ENCODE measurements at places on chromosomes 7 and 10. TPM values are rescaled to one million over a fixed set of nuclear protein-coding genes. Genes with fewer than 3 reads are reported as not detected.

DNA sequence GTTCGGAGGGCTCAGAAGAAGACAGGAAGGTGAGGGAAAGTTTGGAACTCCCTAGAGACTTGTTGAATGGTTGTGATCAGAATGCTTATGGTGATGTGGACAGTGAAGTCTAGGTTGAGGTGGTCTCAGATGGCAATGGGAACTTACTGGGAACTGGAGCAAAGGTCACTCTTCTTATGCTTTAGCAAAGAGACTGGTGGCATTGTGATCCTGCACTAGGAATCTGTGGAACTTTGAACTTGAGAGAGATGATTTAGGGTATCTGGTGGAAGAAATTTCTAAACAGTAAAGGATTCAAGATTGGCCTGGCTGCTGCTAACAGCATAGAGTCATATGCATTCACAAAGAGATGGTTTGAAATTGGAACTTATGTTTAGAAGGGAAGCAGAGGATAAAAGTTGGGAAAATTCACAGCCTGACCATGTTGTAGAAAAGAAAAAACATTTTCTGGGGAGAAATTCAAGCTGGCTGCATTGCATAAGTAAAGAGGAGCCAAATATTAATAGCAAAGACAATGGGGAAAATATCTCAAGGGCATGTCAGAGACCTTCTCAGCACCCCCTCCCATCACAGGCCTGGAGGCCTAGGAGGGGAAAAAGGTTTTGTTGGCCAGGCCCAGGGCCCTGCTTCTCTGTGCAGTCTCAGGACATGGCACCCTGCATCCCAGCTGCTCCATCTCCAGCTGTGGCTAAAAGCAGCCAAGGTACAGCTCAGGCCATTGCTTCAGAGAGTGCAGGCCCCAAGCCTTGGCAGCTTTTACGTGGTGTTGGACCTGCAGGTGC lies 26.0 kb upstream of the ARHGAP12 start:
- no peaks in the 10 kb centered on the region for H3K27me3 ChIP-seq
- H3K27ac ChIP-seq: no peak overlapping the region
- no peaks in the 10 kb centered on the region for H3K36me3 ChIP-seq
- no peaks in the 10 kb centered on the region for H3K4me1 ChIP-seq
- DNase-seq: no peak
- H3K4me3 ChIP-seq: no peak overlapping the region

GRCh38 chr7:123687727-123688126 lies 32.1 kb downstream of the LMOD2 start:
- H3K4me1 ChIP-seq: peaks cover 13% of the 10 kb centered on the region
- H3K27ac ChIP-seq: peak overlapping the region; percentile 89
- DNase-seq: no peak
- H3K36me3 ChIP-seq: peaks cover 16% of the 10 kb centered on the region
- no peak overlapping the region for H3K4me3 ChIP-seq

DNA sequence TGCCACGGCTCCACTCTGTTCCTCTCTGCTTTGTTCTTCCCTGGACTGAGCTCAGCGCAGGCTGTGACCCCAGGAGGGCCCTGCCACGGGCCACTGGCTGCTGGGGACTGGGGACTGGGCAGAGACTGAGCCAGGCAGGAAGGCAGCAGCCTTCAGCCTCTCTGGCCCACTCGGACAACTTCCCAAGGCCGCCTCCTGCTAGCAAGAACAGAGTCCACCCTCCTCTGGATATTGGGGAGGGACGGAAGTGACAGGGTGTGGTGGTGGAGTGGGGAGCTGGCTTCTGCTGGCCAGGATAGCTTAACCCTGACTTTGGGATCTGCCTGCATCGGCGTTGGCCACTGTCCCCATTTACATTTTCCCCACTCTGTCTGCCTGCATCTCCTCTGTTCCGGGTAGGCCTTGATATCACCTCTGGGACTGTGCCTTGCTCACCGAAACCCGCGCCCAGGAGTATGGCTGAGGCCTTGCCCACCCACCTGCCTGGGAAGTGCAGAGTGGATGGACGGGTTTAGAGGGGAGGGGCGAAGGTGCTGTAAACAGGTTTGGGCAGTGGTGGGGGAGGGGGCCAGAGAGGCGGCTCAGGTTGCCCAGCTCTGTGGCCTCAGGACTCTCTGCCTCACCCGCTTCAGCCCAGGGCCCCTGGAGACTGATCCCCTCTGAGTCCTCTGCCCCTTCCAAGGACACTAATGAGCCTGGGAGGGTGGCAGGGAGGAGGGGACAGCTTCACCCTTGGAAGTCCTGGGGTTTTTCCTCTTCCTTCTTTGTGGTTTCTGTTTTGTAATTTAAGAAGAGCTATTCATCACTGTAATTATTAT lies 1.2 kb downstream of the CLDN4 start:
- H3K27ac ChIP-seq: no peak overlapping the region
- H3K27me3 ChIP-seq: no peaks in the 10 kb centered on the region
- H3K4me1 ChIP-seq: peaks cover 24% of the 10 kb centered on the region
- no peaks in the 10 kb centered on the region for H3K36me3 ChIP-seq
- H3K4me3 ChIP-seq: no peak overlapping the region

DNA sequence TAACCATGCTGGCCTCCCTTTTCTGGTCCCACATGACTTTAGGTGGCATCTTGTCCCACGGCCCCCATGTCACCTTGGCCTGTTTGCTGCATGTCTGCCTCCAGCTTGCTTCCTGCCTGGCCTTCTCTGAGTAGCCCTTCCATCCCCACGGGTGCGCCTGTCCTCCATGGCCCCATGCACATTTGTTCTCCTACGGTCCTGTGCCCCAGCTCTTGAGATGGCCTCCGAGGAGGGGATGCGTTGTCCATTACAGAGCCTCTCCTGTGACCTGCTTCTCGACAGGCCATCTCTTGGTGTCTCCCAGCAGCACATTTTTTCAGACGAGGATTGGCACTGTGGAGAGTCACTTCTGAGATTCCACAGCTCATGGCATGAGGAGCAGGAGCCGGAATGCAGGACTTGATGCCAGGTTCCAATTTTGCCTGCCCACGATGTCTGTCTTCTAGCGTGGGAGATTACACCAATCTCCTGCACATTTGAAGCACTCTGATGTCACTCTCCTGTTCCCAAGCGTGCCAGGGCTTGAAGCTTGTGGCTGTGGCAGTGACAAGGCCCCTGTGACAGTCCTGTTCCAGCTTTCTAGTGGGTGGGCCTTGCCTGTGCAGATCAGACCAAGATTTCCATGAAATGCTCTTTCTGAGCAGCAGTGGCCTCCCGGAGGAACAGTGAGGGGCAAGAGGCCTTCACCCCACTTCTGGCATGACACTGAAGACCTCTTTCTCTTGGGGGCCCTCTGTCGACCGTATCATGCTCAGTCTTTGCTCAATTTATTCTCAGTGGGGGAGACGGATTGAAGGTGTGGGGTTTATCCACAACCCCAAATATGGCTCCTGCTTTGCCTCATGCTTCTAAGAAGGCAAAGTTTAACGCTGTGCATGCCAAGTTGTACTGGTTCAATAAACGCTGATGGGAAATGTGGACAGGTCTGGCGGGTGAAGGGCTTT lies 13.4 kb downstream of the WDFY4 start:
- no peaks in the 10 kb centered on the region for H3K36me3 ChIP-seq
- H3K4me1 ChIP-seq: peaks cover 4% of the 10 kb centered on the region
- H3K27me3 ChIP-seq: peaks cover 57% of the 10 kb centered on the region
- DNase-seq: no peak
- no peak overlapping the region for H3K27ac ChIP-seq

- DNase-seq: no peak
- no peaks in the 10 kb centered on the region for H3K27me3 ChIP-seq
- peaks cover 5% of the 10 kb centered on the region for H3K4me1 ChIP-seq
Observed at GRCh38 chr7:107387128-107387527, 82.7 kb upstream of the GPR22 start.

- DNase-seq: no peak
- H3K4me3 ChIP-seq: peak overlapping the region; percentile 69
- H3K27me3 ChIP-seq: peaks cover 79% of the 10 kb centered on the region
- H3K36me3 ChIP-seq: peaks cover 4% of the 10 kb centered on the region
- peaks cover 26% of the 10 kb centered on the region for H3K4me1 ChIP-seq
- H3K27ac ChIP-seq: peak overlapping the region; percentile 67
Observed at GRCh38 chr10:123134915-123135414, 805 bp upstream of the HMX3 start.

GRCh38 chr10:101512738-101513137 lies 75.3 kb downstream of the POLL start:
- H3K4me1 ChIP-seq: peaks cover 5% of the 10 kb centered on the region
- DNase-seq: no peak
- peaks cover 5% of the 10 kb centered on the region for H3K36me3 ChIP-seq
- H3K27ac ChIP-seq: no peak overlapping the region
- H3K4me3 ChIP-seq: no peak overlapping the region

DNA sequence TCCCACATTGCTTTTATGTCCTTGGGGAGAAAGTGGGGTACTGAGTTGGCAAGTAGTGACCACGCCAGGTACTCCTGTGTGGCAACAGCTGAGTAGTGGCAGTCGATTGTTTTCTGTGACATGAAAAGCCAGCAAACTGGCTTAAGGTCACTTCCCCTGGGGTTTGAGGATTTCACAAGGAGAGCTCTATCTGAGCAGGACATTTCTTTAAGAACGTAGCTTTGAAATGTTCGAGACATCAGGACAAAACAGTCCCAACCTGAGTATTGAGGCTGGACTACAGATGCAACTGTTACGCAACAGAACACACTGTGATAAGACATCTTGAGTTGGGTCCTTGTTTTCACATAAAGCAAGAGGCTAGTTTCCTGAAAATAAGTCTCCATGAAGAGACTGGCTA lies 146.7 kb upstream of the KLF14 start:
- peaks cover 43% of the 10 kb centered on the region for H3K4me1 ChIP-seq
- no peaks in the 10 kb centered on the region for H3K27me3 ChIP-seq
- peak overlapping the region; percentile 97 for H3K27ac ChIP-seq
- H3K36me3 ChIP-seq: peaks cover 14% of the 10 kb centered on the region
- DNase-seq: no peak
- peak overlapping the region; percentile 39 for H3K4me3 ChIP-seq

- no peak for DNase-seq
- H3K4me3 ChIP-seq: no peak overlapping the region
- H3K27ac ChIP-seq: no peak overlapping the region
- peaks cover 84% of the 10 kb centered on the region for H3K27me3 ChIP-seq
Observed at GRCh38 chr10:99548041-99548530, 15.3 kb downstream of the NKX2-3 start.

DNA sequence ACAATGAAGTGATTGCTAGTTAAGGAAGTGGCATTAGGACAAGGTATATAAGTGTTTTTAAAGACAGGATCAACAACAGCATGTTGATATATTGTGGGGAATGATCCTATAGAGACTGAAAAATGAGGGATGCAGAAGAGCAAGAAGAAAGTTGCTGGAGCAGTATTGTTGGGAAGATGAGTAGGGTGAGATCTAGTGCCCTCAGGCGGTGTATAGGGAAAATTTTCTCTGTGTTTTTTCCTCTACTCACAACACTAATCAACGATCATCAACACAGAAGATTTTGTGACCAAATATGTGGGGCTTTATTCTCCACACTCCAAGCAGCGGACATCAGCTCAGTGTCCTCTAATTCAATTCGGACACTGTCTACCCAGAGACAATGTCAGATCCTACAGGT lies 9.6 kb upstream of the PTTG1IP2 start:
- no peak overlapping the region for H3K4me3 ChIP-seq
- DNase-seq: no peak
- peaks cover 23% of the 10 kb centered on the region for H3K27me3 ChIP-seq

- H3K36me3 ChIP-seq: peaks cover 2% of the 10 kb centered on the region
- H3K27me3 ChIP-seq: no peaks in the 10 kb centered on the region
- peaks cover 4% of the 10 kb centered on the region for H3K4me1 ChIP-seq
- DNase-seq: no peak
Observed at GRCh38 chr10:129501652-129502436, 34.8 kb downstream of the MGMT start.

GRCh38 chr7:134613623-134614347 lies 32.9 kb upstream of the BPGM start:
- no peak overlapping the region for H3K27ac ChIP-seq
- DNase-seq: no peak
- H3K4me1 ChIP-seq: peaks cover 8% of the 10 kb centered on the region
- no peak overlapping the region for H3K4me3 ChIP-seq
- peaks cover 2% of the 10 kb centered on the region for H3K36me3 ChIP-seq

- no peak overlapping the region for H3K27ac ChIP-seq
- H3K36me3 ChIP-seq: peaks cover 12% of the 10 kb centered on the region
- peaks cover 14% of the 10 kb centered on the region for H3K4me1 ChIP-seq
- no peak overlapping the region for H3K4me3 ChIP-seq
Observed at GRCh38 chr10:70845256-70845655, 29.5 kb downstream of the SGPL1 start.

GRCh38 chr7:138030679-138031351 lies 28.9 kb upstream of the CREB3L2 start:
- no peaks in the 10 kb centered on the region for H3K4me1 ChIP-seq
- H3K4me3 ChIP-seq: no peak overlapping the region
- no peak overlapping the region for H3K27ac ChIP-seq
- no peaks in the 10 kb centered on the region for H3K36me3 ChIP-seq
- peaks cover 22% of the 10 kb centered on the region for H3K27me3 ChIP-seq
- DNase-seq: no peak

DNA sequence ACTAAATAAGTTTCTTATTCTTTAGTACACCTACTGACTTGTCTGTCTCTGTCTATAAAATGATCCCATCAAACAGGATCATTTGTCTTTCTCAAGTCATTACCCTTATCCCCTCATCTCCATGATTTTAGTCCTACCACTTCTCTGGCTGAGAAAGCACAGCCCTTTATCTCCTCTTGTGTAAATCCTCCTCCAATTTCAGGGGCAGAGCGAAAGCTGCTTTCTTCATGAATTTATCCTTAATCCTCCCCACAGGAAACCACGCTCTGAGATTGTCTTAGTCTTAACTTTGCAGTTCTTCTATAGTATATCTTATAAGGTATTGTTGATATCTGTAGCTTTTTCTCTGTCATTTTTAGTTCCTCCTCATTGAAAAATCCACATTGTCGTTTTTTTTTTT lies 239.7 kb upstream of the PLXDC2 start:
- no peaks in the 10 kb centered on the region for H3K4me1 ChIP-seq
- H3K4me3 ChIP-seq: no peak overlapping the region
- no peak for DNase-seq
- no peaks in the 10 kb centered on the region for H3K27me3 ChIP-seq
- no peaks in the 10 kb centered on the region for H3K36me3 ChIP-seq

GRCh38 chr7:2233926-2234325 lies 1.2 kb upstream of the MAD1L1 start:
- no peak overlapping the region for H3K27ac ChIP-seq
- H3K4me3 ChIP-seq: no peak overlapping the region
- no peaks in the 10 kb centered on the region for H3K27me3 ChIP-seq
- peaks cover 2% of the 10 kb centered on the region for H3K36me3 ChIP-seq

DNA sequence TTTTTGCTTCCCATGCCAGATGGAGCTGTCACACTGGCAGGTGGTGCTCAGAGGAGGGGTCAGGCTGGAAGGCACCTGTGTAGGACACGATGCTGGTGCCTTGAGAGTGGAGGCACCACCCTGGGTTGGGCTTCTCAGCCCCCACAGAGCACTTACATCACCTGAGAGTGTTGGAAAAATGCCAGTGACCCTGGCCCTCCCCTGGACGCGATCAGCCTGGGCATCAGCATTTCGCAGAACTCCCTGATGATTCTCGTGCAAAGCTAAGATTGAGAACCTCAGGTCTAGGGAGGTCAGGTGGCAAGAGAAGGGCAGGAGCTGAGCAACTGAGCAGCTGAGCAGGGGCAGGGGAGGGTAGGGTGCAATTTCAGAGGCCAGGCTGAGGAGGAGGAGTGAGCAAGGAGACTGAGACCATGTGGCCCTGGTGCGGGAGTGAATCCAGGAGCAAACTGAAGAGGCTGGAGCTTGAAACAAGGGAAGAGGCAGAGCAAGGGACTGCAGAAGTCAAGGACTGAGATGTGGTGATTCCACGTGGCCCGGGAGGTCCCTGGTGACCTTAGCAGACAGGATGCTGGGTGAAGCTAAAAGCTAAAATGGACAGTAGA lies 24.7 kb upstream of the GRID1 start:
- no peak overlapping the region for H3K27ac ChIP-seq
- peaks cover 12% of the 10 kb centered on the region for H3K4me1 ChIP-seq
- no peak overlapping the region for H3K4me3 ChIP-seq

The DDC gene
- not detected for total RNA-seq

The ENO4 gene
- total RNA-seq: not detected

The ITGA8 gene
- total RNA-seq: not detected

The C7orf25 gene
- total RNA-seq: 2.9 TPM

The BEND7 gene
- total RNA-seq: 0.76 TPM

The SPDYE6 gene
- total RNA-seq: not detected
